ENCODE measurements at places on chromosomes 4 and X. TPM values are rescaled to one million over a fixed set of nuclear protein-coding genes. Genes with fewer than 3 reads are reported as not detected.

Gene CD38
- total RNA-seq, result 3.2 TPM

DNA sequence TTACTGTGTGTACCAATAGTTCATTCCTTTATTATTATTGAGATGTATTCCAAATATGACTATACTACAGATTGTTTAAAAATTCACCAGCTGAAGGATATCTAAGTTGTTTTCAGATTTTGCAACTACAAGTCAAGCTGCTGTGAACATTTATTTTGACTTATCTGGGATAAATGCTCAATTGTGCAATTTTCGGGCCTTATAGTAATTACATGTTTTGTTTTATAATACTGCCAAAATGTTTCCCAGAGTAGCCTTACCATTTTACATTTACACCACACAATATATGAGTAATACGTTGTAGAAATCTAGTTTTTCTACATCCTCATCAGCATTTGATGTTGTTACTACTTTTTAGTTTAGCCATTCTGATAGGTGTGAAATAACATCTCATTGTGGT lies 179.6 kb downstream of the ANTXR2 start:
- no peaks in the 10 kb centered on the region for H3K27me3 ChIP-seq
- DNase-seq, result no peak
- H3K4me3 ChIP-seq, result no peak overlapping the region
- H3K36me3 ChIP-seq, result no peaks in the 10 kb centered on the region

- no peak for DNase-seq
- no peaks in the 10 kb centered on the region for H3K27me3 ChIP-seq
- no peak overlapping the region for H3K27ac ChIP-seq
- no peaks in the 10 kb centered on the region for H3K36me3 ChIP-seq
Measured at GRCh38 chr4:111631215-111631999, 513.8 kb upstream of the FAM241A start.

DNA sequence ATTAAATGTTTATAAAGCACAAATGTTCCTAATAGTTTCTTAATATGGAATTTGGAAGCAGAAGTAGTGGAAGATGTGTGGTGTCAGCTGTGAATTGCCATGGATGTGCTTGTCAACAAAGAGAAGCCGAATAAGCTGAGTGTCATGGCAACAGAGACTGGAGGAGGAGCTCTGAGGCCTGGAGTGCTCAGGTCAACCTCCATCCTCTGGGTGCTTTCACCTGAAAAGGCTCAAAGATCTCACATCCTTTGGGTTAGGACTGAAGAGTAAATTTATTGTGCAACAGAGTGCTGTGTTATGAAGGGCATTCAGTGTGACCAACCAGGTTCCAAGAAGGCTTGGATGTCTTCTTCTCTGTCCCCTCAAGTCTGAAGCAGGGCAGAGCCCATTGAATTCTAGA lies 18.7 kb downstream of the SGMS2 start:
- DNase-seq, result no peak
- H3K27ac ChIP-seq, result no peak overlapping the region
- H3K27me3 ChIP-seq, result peaks cover 12% of the 10 kb centered on the region
- H3K4me1 ChIP-seq, result no peaks in the 10 kb centered on the region

DNA sequence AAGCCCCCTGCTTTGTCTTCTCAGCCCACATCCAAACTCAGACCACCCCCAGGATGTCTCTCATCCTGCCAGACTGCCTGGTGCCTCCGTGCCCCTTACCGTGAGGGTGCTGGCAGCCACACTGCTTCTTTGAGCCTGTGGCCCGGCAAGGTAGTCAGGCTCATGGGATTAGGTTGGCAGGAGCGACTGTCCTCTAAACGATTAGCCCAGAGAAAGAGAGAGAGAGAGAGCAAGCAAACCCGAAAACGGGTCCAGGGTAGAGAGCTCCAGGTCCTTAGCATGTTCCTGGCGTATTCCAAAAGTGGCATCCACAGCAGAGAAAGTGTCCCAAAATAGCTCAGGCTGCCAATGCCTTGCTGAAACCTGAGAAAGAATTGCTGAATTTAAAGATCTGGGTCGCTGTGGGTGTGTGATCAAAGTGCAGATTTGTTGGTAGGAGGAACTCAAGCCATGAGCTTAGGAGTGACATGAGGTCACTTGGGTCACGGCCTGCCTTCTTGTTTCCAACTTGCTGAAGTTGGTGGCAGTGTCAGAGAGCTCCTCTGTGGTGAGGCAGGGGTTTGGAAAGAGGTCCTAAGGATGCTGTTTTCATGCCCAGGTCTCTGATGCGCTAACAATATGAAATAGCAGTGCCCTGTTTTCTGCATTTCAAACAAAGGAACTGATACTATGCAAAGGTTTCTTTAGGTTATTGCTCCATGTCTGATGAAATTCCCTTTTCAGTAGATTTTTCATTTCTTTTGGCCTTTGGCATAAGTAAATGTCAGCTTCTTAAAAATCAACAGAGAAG lies 81.6 kb downstream of the RTL9 start:
- H3K27me3 ChIP-seq, result peaks cover 6% of the 10 kb centered on the region
- DNase-seq, result no peak
- no peak overlapping the region for H3K4me3 ChIP-seq

DNA sequence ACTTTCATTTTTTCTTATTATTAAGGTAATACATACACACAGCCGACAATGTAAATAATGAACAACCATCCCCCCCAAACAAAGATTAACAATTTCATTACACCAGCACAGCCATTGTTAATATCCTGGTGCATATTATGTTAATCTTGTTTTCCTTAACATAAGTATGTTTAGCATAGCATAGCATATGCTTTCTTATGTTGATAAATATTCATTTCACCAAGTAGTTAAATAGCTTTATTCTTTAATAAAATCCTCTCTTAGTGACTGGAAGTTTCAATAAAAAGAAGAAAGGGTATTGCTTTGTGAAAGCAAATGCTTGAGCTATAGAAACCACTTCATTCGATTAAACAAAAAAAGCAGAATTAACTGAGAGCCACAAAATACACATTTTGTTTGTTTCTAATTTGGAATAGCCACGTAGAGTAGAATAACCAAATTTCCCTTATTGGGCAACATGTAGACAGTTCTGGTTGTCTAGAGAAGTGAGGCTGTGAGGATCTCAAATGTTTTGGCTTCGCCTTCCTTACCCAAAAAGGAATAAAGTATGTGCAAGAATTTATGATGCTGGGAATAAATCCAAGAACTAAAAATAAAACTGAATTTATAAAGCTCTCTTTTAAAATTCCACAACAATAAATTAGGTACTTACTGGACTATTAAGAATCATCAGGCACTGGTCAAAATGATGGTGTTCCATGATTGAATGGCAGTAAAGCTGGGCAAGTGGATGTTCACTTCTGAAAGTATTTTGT lies 118.0 kb downstream of the PDE5A start:
- H3K4me3 ChIP-seq, result no peak overlapping the region
- H3K36me3 ChIP-seq, result peaks cover 34% of the 10 kb centered on the region
- H3K27me3 ChIP-seq, result no peaks in the 10 kb centered on the region
